GDM1 (cell line): ENCODE measurements at places on chromosomes 16 and 17.

- DNase-seq: no peak
Measured at GRCh38 chr16:11035096-11035495, 90.7 kb downstream of the CLEC16A start.

- no peak for DNase-seq
Measured at GRCh38 chr17:12987120-12987519, 30.7 kb downstream of the ELAC2 start.

DNA sequence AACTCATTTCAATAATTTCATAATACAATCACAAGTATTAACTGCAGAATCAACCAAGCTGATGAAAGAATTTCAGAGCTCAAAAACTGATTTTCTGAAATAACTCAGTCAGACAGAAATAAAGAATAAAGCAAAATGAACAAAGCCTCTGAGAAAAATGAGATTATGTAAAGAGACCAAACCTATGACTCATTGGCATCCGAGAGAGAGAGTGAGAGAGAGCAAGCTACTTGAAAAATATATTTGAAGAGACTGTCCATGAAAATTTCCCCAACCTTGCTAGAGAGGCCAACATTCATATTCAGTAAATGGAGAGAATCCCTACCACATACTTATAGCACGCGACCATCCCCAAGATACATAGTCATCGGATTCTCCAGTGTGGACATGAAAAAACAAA is 1376.4 kb downstream of the CDH11 start:
- DNase-seq: no peak

DNA sequence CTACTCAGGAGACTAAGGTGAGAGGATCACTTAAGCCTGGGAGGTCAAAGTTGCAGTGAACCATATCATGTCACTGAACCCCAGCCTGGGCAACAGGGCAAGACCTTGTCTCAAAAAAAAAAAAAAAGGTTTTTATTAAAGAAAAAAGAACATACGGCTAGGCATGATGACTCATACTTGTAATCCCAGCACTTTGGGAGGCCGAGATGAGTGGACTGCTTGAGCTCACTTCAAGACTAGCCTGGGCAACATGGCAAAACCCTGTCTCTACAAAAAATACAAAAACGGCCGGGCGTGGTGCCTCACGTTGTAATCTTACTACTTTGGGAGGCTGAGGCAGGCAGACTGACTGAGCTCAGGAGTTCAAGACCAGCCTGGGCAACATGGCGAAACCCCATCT is 38.4 kb downstream of the RANBP10 start:
- DNase-seq: no peak

DNA sequence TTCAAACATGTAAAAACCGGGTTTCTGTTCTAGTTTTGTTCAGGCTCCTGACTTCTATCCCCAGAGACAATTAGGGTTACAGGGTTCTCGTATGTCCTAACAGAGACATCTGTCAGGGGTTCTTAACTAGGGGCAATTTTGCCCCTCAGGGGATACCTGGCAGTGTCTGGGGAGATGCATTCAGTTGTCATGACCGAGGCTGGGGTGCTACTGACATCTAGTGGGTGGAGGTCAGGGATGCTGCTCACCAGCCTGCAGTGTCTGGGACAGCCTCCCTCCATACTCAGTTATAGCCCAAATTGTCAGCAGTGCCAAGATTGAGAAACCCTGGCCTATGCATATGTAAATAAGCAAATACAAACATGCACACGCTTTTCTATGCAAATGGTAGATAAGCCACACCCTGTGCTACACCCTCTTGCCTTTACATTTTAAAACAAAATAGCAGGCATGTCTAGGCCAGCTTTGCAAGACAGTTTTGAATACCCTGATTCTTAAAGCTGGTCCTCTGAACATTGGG is 37.4 kb downstream of the CLEC16A start:
- no peak for DNase-seq

- peak; percentile 56 for DNase-seq
Measured at GRCh38 chr16:53207810-53208752, 153.3 kb downstream of the CHD9 start.

GRCh38 chr16:71920658-71921057 is 25.3 kb downstream of the IST1 start:
- no peak for DNase-seq

DNA sequence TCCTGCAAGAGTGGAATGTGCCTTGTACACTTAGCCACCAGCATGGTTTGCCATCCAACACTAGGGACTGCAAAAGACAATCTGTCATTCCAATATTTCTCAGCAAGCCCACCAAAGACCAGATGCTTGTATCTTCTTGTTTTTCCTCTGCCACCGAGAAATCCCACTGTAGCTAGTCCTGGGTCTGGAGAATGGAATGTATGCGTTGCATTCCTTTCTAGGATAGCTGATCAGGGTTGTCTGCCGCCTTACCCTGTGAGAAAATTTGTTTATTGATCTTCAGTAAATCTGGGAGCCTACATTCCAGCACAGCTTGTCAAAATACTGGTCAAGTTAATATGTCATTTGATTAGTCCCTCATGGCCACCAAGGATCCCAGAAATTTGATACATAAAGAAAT is 28.1 kb upstream of the ADAMTS18 start:
- no peak for DNase-seq

DNA sequence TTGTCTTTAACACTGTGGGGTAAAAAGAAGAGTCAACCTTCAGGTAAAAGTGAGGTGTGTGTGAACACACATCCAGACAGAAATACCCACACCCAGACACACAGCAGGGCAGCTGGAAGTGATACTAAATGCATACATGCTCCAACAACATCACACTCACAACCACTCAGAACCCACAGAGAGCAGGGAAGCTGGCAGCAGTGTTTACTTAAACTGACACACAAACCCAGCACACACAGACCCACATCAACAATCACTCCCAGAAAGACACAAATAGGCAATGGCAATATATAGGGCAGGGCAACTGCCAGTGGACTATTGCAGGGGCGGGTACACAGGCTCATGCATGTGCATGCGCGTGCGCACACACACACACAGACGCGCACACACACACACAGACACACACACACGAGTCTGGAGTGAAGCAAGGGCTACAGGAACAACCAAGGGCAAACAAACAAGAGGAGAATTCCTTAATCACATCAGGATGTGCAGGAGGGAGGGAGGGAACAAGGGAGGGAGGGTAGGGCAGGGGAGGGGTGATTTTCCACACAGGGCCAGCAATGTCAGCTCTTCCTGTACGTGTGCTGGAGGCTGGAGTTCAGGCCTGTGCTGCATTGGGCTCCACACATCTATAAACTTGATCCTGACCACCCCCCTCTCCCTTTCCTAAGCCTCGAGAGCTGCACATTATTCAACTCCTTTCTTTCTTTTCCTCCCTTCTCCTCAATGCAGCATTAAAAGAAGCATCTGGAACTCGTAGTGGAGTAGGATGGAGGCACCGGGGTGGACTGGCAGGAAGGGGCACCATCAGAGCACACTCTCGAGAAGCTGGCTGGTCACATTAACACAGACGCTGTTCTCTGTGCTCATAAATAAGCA is 30.1 kb downstream of the HIC1 start:
- DNase-seq: peak; percentile 12
